ENCODE measurements at places on chromosomes 1 and 21. TPM values are rescaled to one million over a fixed set of nuclear protein-coding genes. Genes with fewer than 3 reads are reported as not detected.
A peak's percentile ranks its signal among the peaks of the same experiment; 100 is the strongest.

The TTF2 gene
- total RNA-seq = 11.1 TPM

DNA sequence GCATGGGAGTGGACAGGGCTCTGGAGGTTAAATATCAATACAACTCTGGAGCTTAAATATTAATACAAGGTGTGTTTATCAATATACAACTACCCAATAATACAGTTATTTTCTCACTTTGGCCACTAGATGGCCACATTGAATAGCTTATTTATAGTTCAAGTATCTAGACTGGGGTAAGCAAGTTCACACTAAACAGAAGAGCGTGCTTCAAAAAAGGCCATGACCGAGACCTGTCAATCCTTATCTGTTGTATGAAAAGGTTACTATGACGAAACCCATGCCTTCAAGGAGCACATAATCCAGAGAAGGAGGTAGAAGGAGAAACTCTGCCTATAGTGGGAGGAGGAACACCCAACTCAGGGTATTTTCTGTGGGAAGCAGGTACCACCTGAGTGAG is 29.1 kb downstream of the CHML start:
- no peaks in the 10 kb centered on the region for H3K27me3 ChIP-seq
- no peaks in the 10 kb centered on the region for H3K36me3 ChIP-seq
- DNase-seq = no peak

DNA sequence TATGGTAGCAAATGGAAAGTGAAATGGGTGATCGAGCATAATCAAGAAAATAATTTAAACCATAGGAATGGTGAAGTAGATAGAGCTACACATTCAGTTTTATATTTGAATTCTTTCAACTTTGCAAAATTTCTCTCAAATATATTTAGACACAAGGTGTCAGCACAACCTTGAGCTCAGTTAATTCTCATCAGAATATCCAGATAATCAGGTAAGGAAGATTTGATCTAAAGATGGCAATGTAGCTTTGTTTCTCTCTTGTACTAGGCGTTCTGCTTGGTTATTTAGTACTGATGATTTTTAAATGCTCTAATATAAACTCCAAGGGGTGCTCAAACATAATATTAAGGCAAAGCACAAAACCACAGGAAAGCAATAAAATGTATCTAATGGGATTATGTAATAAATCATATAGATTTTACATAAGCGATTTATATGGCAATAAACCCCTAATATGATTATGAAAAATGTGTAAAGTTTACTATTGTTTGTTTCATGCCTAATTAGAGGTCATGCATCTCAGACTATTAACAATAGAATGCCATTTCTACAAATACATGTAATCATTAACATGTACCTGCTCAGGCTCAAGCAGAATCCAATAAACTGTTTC is 32.4 kb upstream of the SERTAD4 start:
- no peaks in the 10 kb centered on the region for H3K27me3 ChIP-seq
- H3K4me1 ChIP-seq = no peaks in the 10 kb centered on the region
- no peak overlapping the region for H3K4me3 ChIP-seq
- peaks cover 5% of the 10 kb centered on the region for H3K36me3 ChIP-seq
- DNase-seq = no peak

GRCh38 chr1:110113551-110113950 is 1.3 kb downstream of the UBL4B start:
- H3K27ac ChIP-seq = no peak overlapping the region
- peaks cover 9% of the 10 kb centered on the region for H3K27me3 ChIP-seq
- H3K4me1 ChIP-seq = peaks cover 22% of the 10 kb centered on the region
- peaks cover 5% of the 10 kb centered on the region for H3K36me3 ChIP-seq
- DNase-seq = no peak
- H3K4me3 ChIP-seq = no peak overlapping the region

The ITLN2 gene
- 118 TPM for total RNA-seq

The ADORA1 gene
- total RNA-seq = 16.3 TPM

The PROX1 gene
- 7.2 TPM for total RNA-seq

The LAD1 gene
- total RNA-seq = 0.59 TPM

DNA sequence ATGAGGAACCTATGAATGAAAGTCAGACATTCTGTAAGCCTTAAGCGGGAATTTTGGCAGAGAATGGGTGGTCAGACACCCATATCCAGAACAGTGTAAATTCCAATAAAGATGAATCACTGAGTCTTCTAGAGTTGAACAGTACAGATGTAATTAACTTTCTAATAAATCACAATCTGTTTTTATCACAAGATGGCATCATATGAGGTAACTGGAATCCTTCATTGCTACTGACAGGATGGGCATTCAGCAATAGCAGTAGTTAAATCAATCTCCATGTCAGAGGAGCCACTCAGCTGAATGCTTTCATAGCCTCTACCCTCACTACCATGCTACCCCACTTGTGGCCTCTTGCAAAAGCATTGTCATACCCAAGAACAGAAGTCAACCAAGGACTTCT is 690.3 kb downstream of the AMY1C start:
- H3K27ac ChIP-seq = no peak overlapping the region
- no peaks in the 10 kb centered on the region for H3K36me3 ChIP-seq
- no peak for DNase-seq
- H3K4me3 ChIP-seq = no peak overlapping the region
- no peaks in the 10 kb centered on the region for H3K27me3 ChIP-seq

DNA sequence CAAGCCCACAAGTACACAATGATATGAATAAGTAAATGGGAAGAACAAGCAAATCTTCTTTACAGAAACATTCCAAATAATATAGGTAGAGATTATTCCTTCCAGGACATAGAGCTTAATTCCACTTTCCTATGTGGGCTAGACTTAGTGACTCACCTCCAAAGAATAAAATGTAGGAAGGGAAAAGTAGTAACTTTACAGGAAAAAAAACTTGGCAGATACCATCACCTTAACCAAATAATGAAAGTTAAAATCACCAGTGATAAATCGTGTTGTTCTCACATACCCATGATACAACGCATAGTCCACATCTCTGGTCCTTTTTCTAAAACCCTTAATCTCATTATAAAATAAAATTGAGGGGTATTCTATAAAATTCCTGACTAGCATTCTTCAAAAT is 260.8 kb downstream of the SPATA17 start:
- no peak for DNase-seq
- no peak overlapping the region for H3K27ac ChIP-seq
- H3K36me3 ChIP-seq = no peaks in the 10 kb centered on the region
- no peak overlapping the region for H3K4me3 ChIP-seq
- no peaks in the 10 kb centered on the region for H3K27me3 ChIP-seq
- no peaks in the 10 kb centered on the region for H3K4me1 ChIP-seq

The FMOD gene
- not detected for total RNA-seq

GRCh38 chr1:208450958-208451357 is 206.8 kb upstream of the PLXNA2 start:
- H3K27me3 ChIP-seq = no peaks in the 10 kb centered on the region
- no peaks in the 10 kb centered on the region for H3K4me1 ChIP-seq
- H3K4me3 ChIP-seq = no peak overlapping the region
- no peak overlapping the region for H3K27ac ChIP-seq

The MYBPHL gene
- total RNA-seq = not detected

The BSND gene
- not detected for total RNA-seq

- no peaks in the 10 kb centered on the region for H3K27me3 ChIP-seq
- H3K27ac ChIP-seq = no peak overlapping the region
- no peaks in the 10 kb centered on the region for H3K4me1 ChIP-seq
- H3K36me3 ChIP-seq = no peaks in the 10 kb centered on the region
- DNase-seq = no peak
Observed at GRCh38 chr1:69475021-69475420, 92.7 kb upstream of the LRRC7 start.

The CHAF1B gene
- total RNA-seq = 6.2 TPM

GRCh38 chr1:3219005-3219790 is 150.2 kb downstream of the PRDM16 start:
- no peak for DNase-seq
- no peak overlapping the region for H3K4me3 ChIP-seq
- H3K27me3 ChIP-seq = peaks cover 4% of the 10 kb centered on the region
- no peaks in the 10 kb centered on the region for H3K36me3 ChIP-seq

- peaks cover 44% of the 10 kb centered on the region for H3K4me1 ChIP-seq
- H3K4me3 ChIP-seq = peak overlapping the region; percentile 75
- DNase-seq = no peak
- H3K27ac ChIP-seq = peak overlapping the region; percentile 76
- H3K27me3 ChIP-seq = peaks cover 46% of the 10 kb centered on the region
Observed at GRCh38 chr1:64856553-64856952, 109.8 kb downstream of the JAK1 start.

- H3K4me1 ChIP-seq = peaks cover 34% of the 10 kb centered on the region
- no peak for DNase-seq
- H3K36me3 ChIP-seq = peaks cover 21% of the 10 kb centered on the region
- H3K27ac ChIP-seq = no peak overlapping the region
- no peak overlapping the region for H3K4me3 ChIP-seq
- peaks cover 8% of the 10 kb centered on the region for H3K27me3 ChIP-seq
Observed at GRCh38 chr21:26093122-26093521, 77.4 kb downstream of the APP start.

The KCNAB2 gene
- total RNA-seq = 4.1 TPM

- H3K27me3 ChIP-seq = no peaks in the 10 kb centered on the region
- H3K4me3 ChIP-seq = no peak overlapping the region
- H3K27ac ChIP-seq = peak overlapping the region; percentile 67
Observed at GRCh38 chr1:100440075-100440809, 87.9 kb downstream of the CDC14A start.

- H3K27me3 ChIP-seq = peaks cover 1% of the 10 kb centered on the region
- peaks cover 25% of the 10 kb centered on the region for H3K4me1 ChIP-seq
- DNase-seq = no peak
Observed at GRCh38 chr21:33283203-33283602, 17.0 kb downstream of the IL10RB start.

DNA sequence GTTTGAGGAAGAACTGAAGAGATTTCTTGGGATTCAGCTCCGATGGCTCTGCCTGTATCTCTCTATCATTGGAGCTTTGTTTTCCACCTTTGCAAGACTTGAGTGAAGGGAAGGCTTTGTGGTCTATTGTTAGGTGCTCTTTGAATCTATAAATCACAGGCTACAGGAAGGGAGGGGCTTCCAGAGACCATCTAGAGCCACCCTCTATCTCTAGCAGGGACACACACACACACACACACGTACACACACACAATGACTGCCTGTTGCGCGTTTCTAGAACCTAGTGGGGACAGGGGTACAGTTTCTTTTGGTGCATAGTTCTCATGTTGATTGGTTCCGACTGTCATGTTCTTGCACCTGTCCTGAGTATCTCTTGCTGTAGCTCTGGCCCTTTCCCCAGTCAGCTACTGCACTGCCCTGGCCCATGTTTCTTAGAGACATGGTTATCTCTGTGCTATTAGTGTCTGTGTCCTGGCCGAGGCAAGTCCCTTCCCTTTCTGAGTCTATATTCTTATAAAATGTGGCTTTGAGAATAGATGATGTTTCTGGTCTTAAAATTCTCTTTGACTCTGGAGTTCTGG is 60.7 kb downstream of the MAN1C1 start:
- H3K4me3 ChIP-seq = peak overlapping the region; percentile 43
- no peak overlapping the region for H3K27ac ChIP-seq
- peaks cover 11% of the 10 kb centered on the region for H3K4me1 ChIP-seq
- peaks cover 3% of the 10 kb centered on the region for H3K27me3 ChIP-seq
- H3K36me3 ChIP-seq = peaks cover 8% of the 10 kb centered on the region

DNA sequence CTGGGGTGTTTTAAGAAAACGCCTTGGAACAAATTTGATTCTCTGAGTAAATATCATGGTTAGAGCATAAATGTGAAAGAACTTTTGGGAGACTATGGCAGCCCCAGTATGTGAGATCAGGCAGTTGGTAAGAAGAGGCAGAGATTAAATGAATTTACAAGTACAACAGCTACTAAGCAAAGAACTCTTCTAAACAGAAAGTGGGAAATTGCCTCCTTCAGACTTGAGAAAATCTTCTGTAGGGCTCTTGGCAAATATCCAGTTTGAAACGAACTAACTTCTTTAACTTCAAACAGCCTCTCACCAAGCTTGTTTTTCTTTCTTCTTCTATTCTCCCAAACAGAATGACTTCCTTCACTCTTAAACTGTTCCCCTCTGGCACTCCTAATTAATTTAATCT is 337.7 kb downstream of the SIPA1L2 start:
- H3K27ac ChIP-seq = no peak overlapping the region
- no peak for DNase-seq
- no peaks in the 10 kb centered on the region for H3K4me1 ChIP-seq
- H3K27me3 ChIP-seq = no peaks in the 10 kb centered on the region

- H3K36me3 ChIP-seq = no peaks in the 10 kb centered on the region
- H3K4me1 ChIP-seq = no peaks in the 10 kb centered on the region
- no peak overlapping the region for H3K4me3 ChIP-seq
Observed at GRCh38 chr1:11534846-11535245, 55.9 kb downstream of the DISP3 start.

DNA sequence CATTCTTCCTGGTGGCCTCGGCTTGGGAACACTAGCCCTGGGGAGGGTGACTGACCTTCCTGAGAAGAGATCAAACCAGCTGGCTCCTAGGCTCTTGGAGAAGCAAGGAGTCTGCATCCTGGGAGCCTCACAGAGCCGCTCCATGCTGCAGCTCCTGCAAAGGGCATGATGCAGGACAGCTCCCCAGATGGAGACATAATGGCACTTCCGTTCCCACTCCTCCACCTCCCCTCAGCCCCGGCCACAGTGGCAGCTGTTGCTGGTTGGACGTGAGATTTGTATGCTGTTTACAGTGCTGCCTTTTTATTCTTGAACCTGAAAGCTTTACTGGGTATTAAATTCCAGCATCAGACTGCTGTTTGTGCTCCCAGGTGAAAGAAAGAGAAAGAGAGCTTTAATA is 83.7 kb upstream of the CTTNBP2NL start:
- H3K27me3 ChIP-seq = peaks cover 5% of the 10 kb centered on the region
- DNase-seq = no peak
- H3K4me3 ChIP-seq = no peak overlapping the region
- H3K4me1 ChIP-seq = peaks cover 42% of the 10 kb centered on the region
- H3K27ac ChIP-seq = no peak overlapping the region

The PAPPA2 gene
- total RNA-seq = 0.33 TPM

DNA sequence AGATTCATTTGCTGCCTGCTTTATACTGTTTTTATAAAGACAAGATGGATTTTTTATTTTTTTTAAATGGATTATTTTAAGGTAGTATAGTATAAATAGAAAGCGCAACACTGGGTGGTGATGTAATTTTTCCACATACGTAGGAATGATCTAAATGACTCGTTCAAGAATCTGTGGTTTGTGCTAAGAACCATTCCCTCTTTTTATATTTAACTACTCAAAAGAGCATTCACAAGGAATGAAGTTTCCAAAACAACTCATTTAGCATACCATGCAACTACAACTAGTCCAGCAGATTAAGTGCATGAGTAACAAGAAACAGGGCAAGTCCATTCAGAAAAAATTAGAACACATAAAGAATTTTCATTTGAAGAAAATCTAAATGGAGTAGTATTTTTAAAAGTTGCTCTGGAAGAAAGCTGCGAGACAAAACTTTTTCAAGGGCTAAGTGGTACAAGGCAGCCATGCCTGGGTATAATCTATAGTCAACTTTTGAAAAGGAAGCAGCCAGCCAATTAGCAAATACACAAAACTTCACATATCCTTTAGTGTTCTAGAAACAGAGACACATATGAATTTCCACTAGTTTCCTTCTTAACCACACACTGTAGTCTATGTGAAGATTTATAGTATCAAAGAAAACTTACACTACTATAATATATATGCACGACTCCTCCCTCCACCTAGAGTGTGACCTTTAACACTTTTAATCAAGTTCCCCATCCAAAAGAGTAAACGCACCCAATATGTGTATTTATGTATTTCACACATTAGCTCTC is 23.4 kb downstream of the GTF2B start:
- H3K27ac ChIP-seq = no peak overlapping the region
- H3K27me3 ChIP-seq = no peaks in the 10 kb centered on the region
- no peak overlapping the region for H3K4me3 ChIP-seq

GRCh38 chr1:107927820-107928219 is 37.2 kb downstream of the VAV3 start:
- no peak for DNase-seq
- H3K36me3 ChIP-seq = peaks cover 9% of the 10 kb centered on the region
- peaks cover 69% of the 10 kb centered on the region for H3K4me1 ChIP-seq

The THEM5 gene
- total RNA-seq = not detected
